ENCODE measurements at places on chromosomes 7 and 10.

DNA sequence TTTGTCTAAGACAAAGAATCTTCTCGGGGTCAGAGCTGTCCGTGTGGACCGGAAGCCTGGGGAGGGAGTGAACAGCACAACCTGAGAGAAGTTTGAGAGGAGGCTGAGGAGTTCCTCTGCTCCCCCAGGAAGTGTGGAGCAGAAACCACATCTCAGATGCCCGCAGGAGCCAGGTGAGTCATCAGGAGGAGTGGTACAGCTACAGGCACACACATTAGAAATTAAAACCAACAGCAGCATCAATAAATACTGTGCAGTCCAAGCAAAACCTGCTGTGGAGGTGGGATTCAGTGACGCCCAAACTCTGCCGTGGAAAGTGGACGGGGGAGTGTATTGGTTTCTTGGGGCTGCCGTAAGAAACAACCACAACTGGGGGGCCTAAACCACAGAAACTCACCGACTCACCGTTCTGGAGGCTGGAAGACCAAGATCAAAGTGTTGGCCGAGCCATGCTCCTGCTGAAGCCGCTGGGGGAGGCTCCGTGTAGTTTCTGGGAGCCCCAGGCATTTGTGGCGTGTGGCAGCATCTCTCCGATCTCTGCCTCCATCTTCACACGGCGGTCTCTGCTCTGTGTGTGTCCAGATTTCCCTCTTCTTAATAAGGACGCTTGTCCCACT, 31.2 kb upstream of the GARS1 start:
- DNase-seq: no peak
- peaks cover 12% of the 10 kb centered on the region for H3K4me1 ChIP-seq
- H3K27me3 ChIP-seq: no peaks in the 10 kb centered on the region

DNA sequence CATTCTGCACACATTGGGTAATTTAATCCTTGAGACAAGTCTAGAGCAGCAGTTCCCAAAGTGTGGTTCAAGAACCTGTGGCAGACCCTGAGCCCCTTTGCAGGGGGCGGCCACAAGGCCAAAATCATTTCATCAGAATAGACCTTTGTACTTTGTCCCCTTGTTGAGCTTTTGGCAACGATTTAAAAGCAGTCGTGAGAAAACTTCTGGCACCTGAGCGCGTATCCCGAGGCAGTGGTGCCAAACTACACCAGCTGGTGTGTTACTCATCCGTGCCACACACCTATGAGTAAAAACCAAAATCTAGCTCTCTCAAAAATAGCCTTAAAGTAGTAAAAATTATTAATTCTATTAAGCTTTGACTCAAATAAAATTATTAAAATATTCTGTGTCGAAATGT, 306.8 kb downstream of the SDK1 start:
- H3K36me3 ChIP-seq: no peaks in the 10 kb centered on the region
- H3K4me1 ChIP-seq: no peaks in the 10 kb centered on the region
- no peak overlapping the region for H3K27ac ChIP-seq
- no peak overlapping the region for H3K4me3 ChIP-seq
- DNase-seq: no peak
- H3K27me3 ChIP-seq: no peaks in the 10 kb centered on the region

DNA sequence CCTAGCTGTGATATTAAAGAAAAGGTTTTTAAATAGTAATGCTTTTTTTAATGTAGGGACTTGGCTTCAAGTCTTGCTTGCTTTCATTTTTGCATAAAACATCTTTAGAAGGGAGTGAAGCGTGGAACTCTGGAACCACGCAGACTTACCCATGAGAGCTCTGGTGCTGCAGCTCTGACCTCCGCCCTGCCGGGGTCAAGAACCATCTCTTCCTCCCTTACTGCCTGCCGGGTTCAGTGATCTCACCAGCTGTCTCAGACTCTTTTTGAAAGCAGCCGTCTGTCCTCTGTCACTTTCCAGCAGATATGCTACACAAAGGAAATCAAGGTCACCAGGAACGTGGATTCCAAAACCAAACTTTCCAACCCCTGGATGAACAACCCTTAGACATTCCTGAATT, 353.8 kb downstream of the GPR37 start:
- H3K4me3 ChIP-seq: no peak overlapping the region
- no peak for DNase-seq
- H3K27ac ChIP-seq: no peak overlapping the region
- no peaks in the 10 kb centered on the region for H3K27me3 ChIP-seq

GRCh38 chr10:110916554-110917346, 2.2 kb downstream of the BBIP1 start:
- no peak for DNase-seq
- H3K27me3 ChIP-seq: no peaks in the 10 kb centered on the region
- no peaks in the 10 kb centered on the region for H3K36me3 ChIP-seq
- peaks cover 16% of the 10 kb centered on the region for H3K4me1 ChIP-seq

DNA sequence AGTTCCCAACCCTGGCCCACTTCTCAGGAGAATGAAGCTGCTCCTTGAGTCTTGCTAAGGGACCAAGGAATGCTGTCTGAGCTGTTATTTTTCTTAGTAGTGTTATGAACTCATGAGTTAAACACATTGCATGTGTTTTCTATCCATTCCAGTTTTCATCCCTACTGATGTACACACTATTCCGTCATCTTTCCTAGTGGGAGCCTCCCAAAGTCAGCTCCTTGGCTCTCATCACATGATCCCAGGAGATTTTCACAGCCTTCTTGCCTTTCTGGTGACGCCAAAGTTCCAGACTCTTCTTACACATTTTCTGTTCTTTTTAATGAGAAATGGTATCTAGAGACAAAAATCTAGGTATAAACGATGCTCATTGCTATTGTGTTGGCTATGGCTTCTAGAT, 8.4 kb upstream of the C10orf71 start:
- H3K36me3 ChIP-seq: no peaks in the 10 kb centered on the region
- no peaks in the 10 kb centered on the region for H3K27me3 ChIP-seq
- H3K4me1 ChIP-seq: no peaks in the 10 kb centered on the region
- DNase-seq: no peak

DNA sequence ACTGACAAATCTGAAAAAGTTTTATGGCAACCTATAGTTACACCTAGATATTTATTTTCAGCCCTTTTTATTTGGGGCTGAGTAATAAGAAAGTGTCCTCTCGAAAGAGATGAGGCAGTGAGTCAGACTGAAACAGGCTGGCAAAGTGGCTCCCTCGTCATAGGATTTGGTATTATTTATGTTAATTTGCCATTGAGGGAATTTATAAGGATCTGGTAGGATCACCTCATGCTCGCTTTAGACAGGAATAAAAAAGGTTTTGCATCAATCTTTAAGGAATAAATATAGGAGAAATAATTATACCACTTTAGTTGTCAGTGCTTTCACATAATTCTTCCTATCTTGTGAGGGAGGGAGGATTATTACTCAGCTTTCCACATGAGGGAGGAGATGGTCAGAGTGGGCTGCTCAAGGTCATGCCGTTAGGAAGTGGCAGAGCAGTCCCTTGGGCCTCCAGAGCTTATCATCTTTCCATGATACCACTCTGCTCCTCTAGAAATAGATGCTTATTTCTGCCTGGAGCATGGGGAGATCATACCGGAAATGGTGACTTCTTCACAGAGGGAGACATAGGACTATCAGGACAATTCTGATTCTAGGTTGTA, 356.8 kb downstream of the GPR158 start:
- H3K27ac ChIP-seq: no peak overlapping the region
- H3K4me3 ChIP-seq: no peak overlapping the region
- no peaks in the 10 kb centered on the region for H3K27me3 ChIP-seq
- DNase-seq: no peak

GRCh38 chr10:11441151-11441535, 170.3 kb downstream of the USP6NL start:
- H3K36me3 ChIP-seq: no peaks in the 10 kb centered on the region
- H3K4me1 ChIP-seq: peaks cover 42% of the 10 kb centered on the region
- no peak overlapping the region for H3K27ac ChIP-seq
- H3K27me3 ChIP-seq: no peaks in the 10 kb centered on the region
- DNase-seq: no peak

DNA sequence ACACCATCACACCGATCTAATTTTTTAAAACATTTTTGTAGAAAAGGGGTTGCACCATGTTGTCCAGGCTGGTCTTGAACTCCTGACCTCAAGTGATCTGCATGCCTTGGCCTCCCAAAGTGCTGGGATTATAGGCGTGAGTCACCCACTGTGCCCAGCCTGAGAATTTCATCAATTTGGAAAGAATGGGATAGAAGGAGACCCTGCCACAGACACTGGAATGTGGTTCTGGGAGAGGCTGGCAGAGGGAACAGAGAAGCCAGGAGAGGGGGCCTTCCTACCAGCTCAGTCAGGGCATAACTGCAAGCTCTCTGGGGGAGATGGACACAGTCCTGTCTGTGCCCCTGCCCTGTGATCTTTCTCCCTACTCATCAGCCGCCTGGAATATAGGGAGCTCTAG, 42.1 kb upstream of the MKRN1 start:
- H3K36me3 ChIP-seq: no peaks in the 10 kb centered on the region
- DNase-seq: no peak
- no peaks in the 10 kb centered on the region for H3K27me3 ChIP-seq
- peaks cover 5% of the 10 kb centered on the region for H3K4me1 ChIP-seq

DNA sequence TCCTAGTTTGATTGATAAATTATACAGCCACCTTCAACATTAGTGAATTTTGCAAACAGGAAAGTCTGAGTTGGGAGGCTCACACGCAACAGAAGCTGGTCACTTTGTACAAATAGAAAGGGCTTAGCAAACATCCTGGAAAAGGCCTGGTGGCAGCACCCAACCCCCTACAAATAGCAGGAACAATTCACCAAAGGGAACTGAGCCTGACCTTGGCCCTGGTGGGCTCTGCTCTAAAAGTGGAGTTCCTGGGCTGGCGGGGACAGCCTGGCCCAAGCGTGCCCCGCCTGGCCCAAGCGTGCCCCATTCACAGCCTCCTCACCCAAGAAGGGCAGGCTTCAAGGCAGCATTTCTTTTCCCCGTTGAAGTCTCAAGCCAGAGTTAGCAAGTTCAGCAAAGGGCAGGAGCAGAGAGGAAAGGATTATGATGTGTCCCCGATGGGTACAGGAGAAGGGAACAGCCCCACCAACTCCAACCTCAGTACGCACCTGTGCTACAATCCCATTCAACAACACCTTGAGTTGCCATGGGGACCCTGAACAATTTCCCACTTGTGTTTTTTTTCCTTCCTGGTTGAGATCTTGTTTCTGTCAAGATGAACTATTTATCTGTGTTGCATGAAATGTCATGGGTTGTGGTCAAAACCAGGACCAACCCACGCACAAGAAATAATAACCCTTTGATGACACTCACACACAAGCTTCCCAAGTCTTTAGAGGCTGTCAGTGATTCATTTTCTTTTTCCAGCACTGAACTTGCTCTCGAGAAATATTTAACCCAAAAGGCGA, 43.4 kb downstream of the RGS10 start:
- no peak for DNase-seq
- H3K36me3 ChIP-seq: no peaks in the 10 kb centered on the region
- no peak overlapping the region for H3K4me3 ChIP-seq
- H3K4me1 ChIP-seq: 0 out of 2 replicates have a peak, but pooled peaks cover 4% of the 10 kb centered on the region

GRCh38 chr10:21261842-21262294, 263.6 kb downstream of the SKIDA1 start:
- H3K27ac ChIP-seq: no peak overlapping the region
- H3K27me3 ChIP-seq: no peaks in the 10 kb centered on the region
- no peak overlapping the region for H3K4me3 ChIP-seq
- no peaks in the 10 kb centered on the region for H3K36me3 ChIP-seq
- DNase-seq: no peak

DNA sequence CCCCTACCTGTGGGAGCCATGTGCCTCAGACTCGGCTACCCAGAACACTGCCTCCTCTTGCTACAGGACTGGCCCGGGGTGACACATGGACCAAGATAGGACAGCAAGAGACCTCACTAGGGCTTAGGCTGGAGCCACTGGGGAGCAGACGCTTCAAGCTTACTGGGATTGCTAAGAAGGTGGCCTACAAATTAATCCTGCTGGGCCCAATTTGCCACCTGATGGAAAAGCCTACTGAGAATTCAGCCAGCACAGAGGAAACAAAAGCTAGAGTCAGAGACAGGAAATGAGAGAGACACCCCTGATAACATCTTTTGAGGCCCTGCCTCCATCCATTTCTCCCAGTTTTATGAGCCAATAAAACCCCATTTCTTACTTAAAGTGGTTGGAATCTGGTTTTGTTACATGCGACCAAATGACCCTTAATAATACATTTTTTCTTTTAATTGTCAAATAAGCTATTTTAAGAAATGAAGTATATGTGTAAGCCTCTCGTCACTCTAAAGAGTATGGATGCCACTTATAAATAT, 282.1 kb downstream of the CXCL12 start:
- DNase-seq: no peak
- no peaks in the 10 kb centered on the region for H3K4me1 ChIP-seq
- H3K27me3 ChIP-seq: no peaks in the 10 kb centered on the region
- no peak overlapping the region for H3K27ac ChIP-seq
- H3K4me3 ChIP-seq: no peak overlapping the region

- no peak overlapping the region for H3K27ac ChIP-seq
- H3K27me3 ChIP-seq: no peaks in the 10 kb centered on the region
- DNase-seq: no peak
- no peak overlapping the region for H3K4me3 ChIP-seq
- peaks cover 9% of the 10 kb centered on the region for H3K4me1 ChIP-seq
Measured at GRCh38 chr7:133609806-133610205, 356.9 kb downstream of the EXOC4 start.

DNA sequence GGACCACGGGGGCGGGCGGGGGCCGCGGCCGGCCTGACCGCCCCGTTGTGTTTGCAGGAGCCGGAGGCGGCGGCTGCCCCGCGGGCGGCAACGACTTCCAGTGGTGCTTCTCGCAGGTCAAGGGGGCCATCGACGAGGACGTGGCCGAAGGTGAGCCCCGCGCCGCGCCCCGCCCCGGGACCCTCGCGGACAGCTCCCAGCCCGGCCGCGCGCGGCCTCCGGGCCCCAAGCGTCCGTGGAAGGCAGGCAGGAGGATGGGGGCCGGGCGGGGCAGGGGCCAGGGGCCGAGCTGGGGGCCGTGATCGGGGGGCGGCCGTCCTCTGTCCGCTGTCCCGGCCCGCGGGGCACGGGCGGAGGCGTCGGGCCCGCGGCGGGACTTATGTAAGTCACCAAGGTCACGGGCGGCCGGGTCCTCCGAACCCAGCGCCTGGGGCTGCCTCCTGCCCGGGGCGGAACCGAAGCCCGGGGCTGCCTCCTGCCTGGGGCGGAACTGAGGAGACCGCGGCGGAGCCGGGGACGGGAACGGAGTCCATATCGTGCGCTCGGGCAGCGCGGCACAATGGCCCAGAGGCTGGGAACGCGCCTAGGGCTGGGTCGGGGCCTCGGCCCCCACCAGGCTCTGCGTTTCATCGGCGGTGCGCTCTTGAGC, 497 bp downstream of the PPP2R2D start:
- H3K4me3 ChIP-seq: peak overlapping the region; percentile 93
- DNase-seq: peak; percentile 67
- H3K27me3 ChIP-seq: no peaks in the 10 kb centered on the region
- H3K4me1 ChIP-seq: peaks cover 25% of the 10 kb centered on the region
- H3K27ac ChIP-seq: 0 out of 2 replicates have a peak overlapping the region, but pooled peaks have one; percentile 76

DNA sequence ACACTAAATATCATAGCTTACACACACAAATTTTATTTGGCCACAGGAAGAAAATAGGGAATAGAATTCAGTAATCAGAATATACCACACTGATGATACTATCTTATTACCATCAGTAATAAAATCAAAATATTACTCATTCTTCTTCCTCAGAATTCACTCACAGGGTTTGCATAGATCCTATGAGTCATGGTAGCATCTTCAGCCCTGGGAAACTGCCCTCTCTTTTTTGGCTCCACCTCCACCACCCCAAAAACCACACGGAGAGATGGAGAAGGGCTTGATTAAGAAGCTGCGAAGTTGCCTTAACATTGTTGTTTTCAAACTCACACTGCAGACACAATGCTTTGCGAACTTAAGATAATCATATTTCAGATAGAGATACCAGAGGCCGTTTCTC, 154.1 kb upstream of the AHR start:
- H3K4me1 ChIP-seq: no peaks in the 10 kb centered on the region
- no peak overlapping the region for H3K4me3 ChIP-seq
- no peak for DNase-seq
- no peaks in the 10 kb centered on the region for H3K36me3 ChIP-seq
